ENCODE measurements at places on chromosomes 12 and 14. TPM values are rescaled to one million over a fixed set of nuclear protein-coding genes. Genes with fewer than 3 reads are reported as not detected.

DNA sequence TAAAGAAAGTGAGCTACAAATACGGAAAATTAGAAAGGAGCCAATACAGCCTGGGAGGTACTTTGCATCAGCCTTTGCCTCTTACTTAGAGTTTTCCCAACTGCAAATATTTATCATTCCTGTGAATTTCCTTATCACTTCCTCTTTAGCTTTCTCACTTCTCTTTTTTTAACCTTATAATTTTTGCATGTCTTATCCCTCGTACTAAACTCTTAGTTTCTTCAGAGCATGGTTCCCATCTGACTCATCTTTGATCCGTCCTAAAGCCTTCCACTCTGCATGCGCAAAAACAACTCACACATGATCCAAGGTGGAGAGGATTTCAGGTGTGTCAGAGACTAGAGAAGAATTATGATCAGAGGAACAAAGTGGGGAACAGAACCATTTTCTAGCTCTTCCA is 9.6 kb upstream of the SNAPC1 start:
- H3K4me1 ChIP-seq: peaks cover 64% of the 10 kb centered on the region
- H3K4me3 ChIP-seq: no peak overlapping the region
- H3K27me3 ChIP-seq: no peaks in the 10 kb centered on the region
- DNase-seq: no peak

GRCh38 chr12:108784270-108784669 is 53.0 kb upstream of the CORO1C start:
- peaks cover 32% of the 10 kb centered on the region for H3K4me1 ChIP-seq
- no peaks in the 10 kb centered on the region for H3K27me3 ChIP-seq
- H3K36me3 ChIP-seq: peaks cover 36% of the 10 kb centered on the region
- peak; percentile 25 for DNase-seq
- no peak overlapping the region for H3K4me3 ChIP-seq

- H3K36me3 ChIP-seq: no peaks in the 10 kb centered on the region
- H3K27ac ChIP-seq: no peak overlapping the region
- H3K4me1 ChIP-seq: peaks cover 16% of the 10 kb centered on the region
- H3K27me3 ChIP-seq: no peaks in the 10 kb centered on the region
- DNase-seq: no peak
- H3K4me3 ChIP-seq: no peak overlapping the region
Observed at GRCh38 chr12:28025821-28026505, 53.4 kb upstream of the PTHLH start.

GRCh38 chr12:25005376-25005775 is 56.5 kb upstream of the BCAT1 start:
- no peak overlapping the region for H3K4me3 ChIP-seq
- H3K27ac ChIP-seq: no peak overlapping the region
- no peak for DNase-seq

DNA sequence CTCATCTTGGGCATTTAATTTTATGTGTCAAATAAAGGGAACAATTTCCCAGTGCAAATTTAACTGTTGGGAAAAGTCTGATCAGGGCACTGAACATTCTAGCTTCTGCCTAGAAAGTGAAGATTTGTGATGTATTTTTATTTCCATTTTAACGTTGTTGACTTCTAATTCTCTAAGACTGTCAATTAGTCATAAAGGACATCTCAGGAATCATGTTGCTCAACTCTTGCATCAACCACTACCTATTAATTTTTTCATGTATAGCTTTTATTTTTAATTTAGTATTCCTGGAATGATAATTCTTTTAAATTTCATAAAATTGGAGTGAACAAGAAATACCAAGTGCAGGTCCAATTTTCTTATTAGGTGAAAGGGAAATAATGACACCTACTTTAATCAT is 87.9 kb upstream of the METAP2 start:
- peak overlapping the region; percentile 79 for H3K27ac ChIP-seq
- no peak overlapping the region for H3K4me3 ChIP-seq
- H3K36me3 ChIP-seq: no peaks in the 10 kb centered on the region
- peaks cover 2% of the 10 kb centered on the region for H3K27me3 ChIP-seq

- H3K36me3 ChIP-seq: no peaks in the 10 kb centered on the region
- H3K4me3 ChIP-seq: no peak overlapping the region
- DNase-seq: no peak
- H3K4me1 ChIP-seq: peaks cover 28% of the 10 kb centered on the region
Observed at GRCh38 chr12:20040831-20041230, 327.5 kb upstream of the PDE3A start.

- H3K4me1 ChIP-seq: peaks cover 8% of the 10 kb centered on the region
- peak overlapping the region; percentile 59 for H3K27ac ChIP-seq
- H3K4me3 ChIP-seq: no peak overlapping the region
- no peak for DNase-seq
- H3K27me3 ChIP-seq: peaks cover 16% of the 10 kb centered on the region
Observed at GRCh38 chr14:101400830-101401229, 160.5 kb upstream of the DIO3 start.

GRCh38 chr14:104643306-104643705 is 38.7 kb upstream of the TMEM179 start:
- peak; percentile 61 for DNase-seq
- H3K36me3 ChIP-seq: peaks cover 6% of the 10 kb centered on the region
- H3K4me3 ChIP-seq: no peak overlapping the region
- H3K27me3 ChIP-seq: peaks cover 20% of the 10 kb centered on the region
- no peak overlapping the region for H3K27ac ChIP-seq

DNA sequence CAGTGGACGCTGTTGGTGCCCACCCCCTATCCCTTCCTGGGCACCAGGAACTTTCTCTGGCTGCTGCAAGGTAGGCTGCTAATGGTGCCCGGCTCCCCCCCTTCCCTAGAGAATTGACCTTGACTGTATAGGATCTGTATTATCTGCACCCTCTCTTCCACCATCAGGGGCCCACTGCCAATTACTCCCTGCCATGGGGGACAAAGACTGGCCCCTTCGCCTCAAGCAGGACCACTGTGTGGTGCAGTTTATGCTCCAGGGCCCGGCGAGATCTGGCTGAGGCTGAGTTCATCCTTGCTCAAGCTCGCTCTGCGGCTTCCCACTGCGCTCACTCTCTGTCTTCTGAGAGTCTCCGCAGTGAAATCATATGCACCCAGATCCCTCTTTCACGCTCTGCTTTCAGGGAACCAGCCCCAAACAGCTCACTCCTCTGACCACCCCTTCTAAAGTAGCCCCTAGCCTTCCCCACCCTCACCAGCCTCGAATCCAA is 95.2 kb downstream of the LGMN start:
- no peaks in the 10 kb centered on the region for H3K27me3 ChIP-seq
- DNase-seq: no peak
- H3K4me3 ChIP-seq: no peak overlapping the region
- no peaks in the 10 kb centered on the region for H3K4me1 ChIP-seq

- peak; percentile 59 for DNase-seq
- H3K4me1 ChIP-seq: peaks cover 19% of the 10 kb centered on the region
- no peak overlapping the region for H3K4me3 ChIP-seq
- H3K27me3 ChIP-seq: peaks cover 28% of the 10 kb centered on the region
- no peaks in the 10 kb centered on the region for H3K36me3 ChIP-seq
Observed at GRCh38 chr12:1836241-1836803, 16.0 kb downstream of the LRTM2 start.

GRCh38 chr12:103887738-103888137 is 42.5 kb upstream of the HSP90B1 start:
- no peak for DNase-seq
- no peaks in the 10 kb centered on the region for H3K36me3 ChIP-seq
- H3K27ac ChIP-seq: no peak overlapping the region
- H3K4me1 ChIP-seq: peaks cover 3% of the 10 kb centered on the region

DNA sequence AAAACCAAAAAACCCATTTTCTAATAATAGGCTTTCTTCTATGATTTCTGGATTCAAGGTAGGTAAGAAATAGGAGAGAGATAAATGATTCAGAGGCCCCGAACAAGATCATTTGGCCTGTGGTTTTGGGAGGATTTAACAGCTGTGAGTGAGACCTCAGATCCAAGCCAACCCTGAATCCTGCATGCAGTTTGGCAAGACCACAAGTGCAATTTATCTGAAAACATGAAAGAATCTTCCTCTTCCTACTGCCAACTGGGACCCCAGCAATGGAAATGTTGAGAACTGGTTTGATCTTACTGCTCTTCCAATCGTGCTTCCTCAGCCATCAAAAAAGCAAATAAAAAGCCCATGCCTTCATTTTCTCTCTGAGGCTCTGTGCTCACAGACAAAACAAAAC is 519.7 kb upstream of the TBX3 start:
- no peaks in the 10 kb centered on the region for H3K36me3 ChIP-seq
- DNase-seq: no peak
- H3K27ac ChIP-seq: no peak overlapping the region
- peaks cover 4% of the 10 kb centered on the region for H3K27me3 ChIP-seq

DNA sequence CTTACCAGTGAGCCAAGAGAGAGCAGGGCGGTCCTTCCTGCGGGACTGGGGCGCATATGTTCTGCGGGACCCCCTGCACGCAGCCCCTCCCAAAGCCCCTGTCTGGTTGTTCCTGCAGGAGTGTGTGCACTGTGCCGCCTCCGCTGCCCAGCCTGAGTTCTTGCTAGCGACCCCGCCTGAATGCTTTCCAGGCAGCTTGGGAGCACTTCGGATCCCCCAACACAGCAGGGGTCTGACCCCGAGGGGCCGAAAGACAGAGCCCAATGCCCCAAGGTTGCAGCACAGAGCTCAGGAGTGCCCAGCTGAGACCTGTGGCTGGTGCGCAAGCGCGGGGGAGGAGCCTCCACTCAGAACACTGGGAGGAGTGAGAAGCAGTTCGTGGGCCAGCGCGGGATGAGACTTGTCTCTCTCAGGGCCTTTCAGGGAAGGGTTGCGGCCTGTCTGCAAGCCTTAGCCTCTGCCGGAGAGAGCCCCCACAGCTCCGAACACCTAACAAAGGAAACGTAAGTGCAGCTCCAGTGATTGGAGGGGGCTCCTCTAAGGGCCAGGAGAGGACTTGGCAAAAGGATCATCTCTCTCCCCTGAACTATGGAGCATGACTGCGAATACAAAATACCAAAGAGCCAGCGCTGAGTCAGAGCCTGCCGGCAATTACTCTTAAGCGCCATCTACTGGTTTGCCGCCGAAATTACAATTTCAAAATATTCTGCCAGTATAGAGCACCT is 50.5 kb downstream of the GTF2A1 start:
- peak overlapping the region; percentile 98 for H3K27ac ChIP-seq
- peak; percentile 97 for DNase-seq
- H3K27me3 ChIP-seq: no peaks in the 10 kb centered on the region
- peak overlapping the region; percentile 90 for H3K4me3 ChIP-seq
- no peaks in the 10 kb centered on the region for H3K36me3 ChIP-seq

GRCh38 chr14:30214461-30215090 is 286.9 kb upstream of the PRKD1 start:
- no peak overlapping the region for H3K27ac ChIP-seq
- H3K4me1 ChIP-seq: no peaks in the 10 kb centered on the region
- no peak overlapping the region for H3K4me3 ChIP-seq
- DNase-seq: no peak

DNA sequence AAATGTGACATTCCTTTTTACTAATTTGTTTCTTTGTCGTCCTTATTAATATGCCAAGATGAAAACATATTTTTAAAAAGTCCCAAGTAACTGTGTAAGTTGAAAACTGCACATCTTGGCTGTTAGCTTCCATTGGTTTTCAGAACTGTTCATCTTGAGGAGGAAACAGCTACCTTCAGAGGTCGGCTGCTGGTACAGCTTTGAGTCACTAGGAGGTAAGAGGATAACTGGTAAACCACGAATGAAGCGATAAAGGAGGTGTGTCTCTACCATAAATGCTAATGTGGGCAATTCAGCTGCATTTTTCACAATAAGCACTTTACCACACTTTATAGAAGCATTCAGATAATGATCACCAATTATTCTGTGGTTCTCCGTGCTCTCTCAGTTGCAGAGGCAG is 137.5 kb upstream of the KRAS start:
- DNase-seq: no peak
- no peaks in the 10 kb centered on the region for H3K27me3 ChIP-seq
- H3K4me1 ChIP-seq: peaks cover 24% of the 10 kb centered on the region
- no peak overlapping the region for H3K4me3 ChIP-seq
- H3K27ac ChIP-seq: no peak overlapping the region

- H3K27ac ChIP-seq: no peak overlapping the region
- peaks cover 7% of the 10 kb centered on the region for H3K27me3 ChIP-seq
- H3K4me1 ChIP-seq: no peaks in the 10 kb centered on the region
- no peak for DNase-seq
Observed at GRCh38 chr12:60112763-60113162, 516.9 kb downstream of the SLC16A7 start.

DNA sequence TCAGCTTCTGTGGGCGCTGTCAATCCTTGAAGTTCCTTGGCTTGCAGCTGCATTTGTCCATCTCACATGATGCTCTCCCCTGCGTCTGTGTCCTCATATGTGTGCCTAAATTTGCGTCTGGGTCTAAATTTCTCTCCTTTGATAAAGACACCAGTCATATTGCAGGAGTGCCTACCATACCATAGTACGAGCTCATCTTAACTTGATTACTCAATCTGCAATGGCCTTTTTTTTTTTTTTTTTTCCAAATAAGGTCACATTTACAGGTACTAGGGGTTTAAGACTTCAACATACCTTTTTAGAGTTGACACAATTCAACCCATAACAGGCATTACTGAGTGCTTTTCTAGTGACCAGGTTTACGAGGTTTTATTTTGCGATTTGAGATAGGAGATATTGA is 233.3 kb upstream of the TBX3 start:
- no peak overlapping the region for H3K4me3 ChIP-seq
- H3K36me3 ChIP-seq: no peaks in the 10 kb centered on the region
- no peaks in the 10 kb centered on the region for H3K27me3 ChIP-seq
- H3K27ac ChIP-seq: no peak overlapping the region
- peaks cover 4% of the 10 kb centered on the region for H3K4me1 ChIP-seq

DNA sequence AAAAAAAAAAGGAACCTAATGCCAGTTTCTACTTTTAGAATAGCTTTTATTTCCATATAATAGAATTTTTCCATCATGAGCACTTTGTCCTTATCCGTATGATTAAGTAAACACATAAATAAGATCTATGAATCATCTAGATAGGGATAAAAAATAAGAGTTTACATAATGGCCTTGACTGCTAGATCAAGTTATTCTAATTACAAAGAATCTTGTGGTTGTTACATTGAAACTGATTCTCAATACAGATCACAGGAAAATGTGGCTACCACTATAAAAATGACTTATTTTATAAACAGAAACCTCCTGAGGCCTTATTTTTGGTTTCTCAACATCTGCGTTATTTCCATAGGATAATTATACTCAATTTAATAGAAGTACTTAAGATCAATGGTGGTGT is 34.4 kb upstream of the NDUFA12 start:
- H3K4me1 ChIP-seq: no peaks in the 10 kb centered on the region
- H3K36me3 ChIP-seq: peaks cover 8% of the 10 kb centered on the region
- no peak overlapping the region for H3K27ac ChIP-seq
- no peak for DNase-seq
- H3K4me3 ChIP-seq: no peak overlapping the region

- DNase-seq: no peak
- no peak overlapping the region for H3K27ac ChIP-seq
- H3K27me3 ChIP-seq: no peaks in the 10 kb centered on the region
- H3K4me3 ChIP-seq: no peak overlapping the region
- peaks cover 44% of the 10 kb centered on the region for H3K4me1 ChIP-seq
Observed at GRCh38 chr12:110556705-110557104, 26.4 kb downstream of the PPTC7 start.

- peaks cover 1% of the 10 kb centered on the region for H3K36me3 ChIP-seq
- H3K27ac ChIP-seq: no peak overlapping the region
- no peak for DNase-seq
- no peaks in the 10 kb centered on the region for H3K27me3 ChIP-seq
- no peak overlapping the region for H3K4me3 ChIP-seq
Observed at GRCh38 chr14:76977793-76978720, 50.5 kb downstream of the IRF2BPL start.

The MGAT4C gene
- 0.02 TPM for total RNA-seq

The LAG3 gene
- 1.0 TPM for total RNA-seq

The RPL10L gene
- not detected for total RNA-seq

The TMPRSS12 gene
- total RNA-seq: not detected

The KCNC2 gene
- not detected for total RNA-seq

The MYRFL gene
- total RNA-seq: 0.27 TPM

The PTCSC3 gene
- total RNA-seq: not detected

The CABP1 gene
- total RNA-seq: not detected

The B4GALNT1 gene
- total RNA-seq: 21.4 TPM

The TMEM229B gene
- 2.9 TPM for total RNA-seq

The FAM222A gene
- 1.5 TPM for total RNA-seq

Data from chondrocyte (in vitro differentiated cells).